8988T (cell line): ENCODE measurements at places on chromosomes 1 and 21.

GRCh38 chr21:41479686-41480085 is 28.3 kb downstream of the TMPRSS2 start:
- no peak for DNase-seq

GRCh38 chr1:96660051-96660450 is 61.5 kb upstream of the PTBP2 start:
- DNase-seq = no peak

- no peak for DNase-seq
These were observed 19.2 kb upstream of the B3GALT5 start for GRCh38 chr21:39593522-39593921.

GRCh38 chr1:201603613-201604232 is 64.8 kb downstream of the NAV1 start:
- no peak for DNase-seq

- no peak for DNase-seq
These were observed 26.1 kb upstream of the FHAD1 start for GRCh38 chr1:15220825-15221431.

- no peak for DNase-seq
These were observed 123.0 kb downstream of the TIAM1 start for GRCh38 chr21:31221043-31221442.

DNA sequence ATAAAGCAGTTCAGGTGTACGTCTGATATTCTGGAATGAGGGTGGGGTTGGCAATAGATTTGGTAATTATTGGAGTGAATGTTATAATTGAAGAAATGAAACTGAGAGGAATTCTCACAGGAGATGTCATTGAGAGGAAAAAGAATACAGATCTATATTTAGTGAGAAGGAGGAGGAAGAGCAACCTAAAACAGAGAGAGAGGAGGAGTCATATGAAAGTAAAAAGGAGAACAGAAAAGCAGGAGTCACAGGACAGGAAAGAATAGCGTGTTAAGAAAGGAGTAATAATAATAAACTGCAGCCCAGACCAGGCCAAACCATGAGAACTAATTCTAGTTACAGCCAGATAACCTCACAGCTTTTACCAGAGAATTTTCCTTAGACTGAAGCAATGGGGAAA is 62.7 kb upstream of the MROH9 start:
- DNase-seq = no peak

DNA sequence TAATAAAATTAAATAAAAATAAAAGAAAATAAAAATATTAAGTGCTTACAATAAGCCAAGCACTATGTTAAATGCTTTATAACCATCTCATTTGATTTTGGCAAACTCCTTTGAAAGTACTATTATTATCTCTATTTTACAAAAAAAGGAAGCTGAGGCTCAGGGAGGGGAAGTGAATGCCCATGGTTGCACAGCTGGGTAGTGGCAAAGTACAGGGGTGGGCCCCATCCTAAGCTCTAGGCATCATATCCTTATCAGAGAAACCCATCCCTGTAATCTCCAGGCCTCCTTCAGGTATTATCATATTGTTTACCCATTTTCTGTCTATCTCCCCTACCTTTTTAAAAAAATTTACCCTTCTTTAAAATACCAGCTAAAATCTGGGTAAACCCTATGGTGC is 2.3 kb upstream of the MED18 start:
- no peak for DNase-seq

DNA sequence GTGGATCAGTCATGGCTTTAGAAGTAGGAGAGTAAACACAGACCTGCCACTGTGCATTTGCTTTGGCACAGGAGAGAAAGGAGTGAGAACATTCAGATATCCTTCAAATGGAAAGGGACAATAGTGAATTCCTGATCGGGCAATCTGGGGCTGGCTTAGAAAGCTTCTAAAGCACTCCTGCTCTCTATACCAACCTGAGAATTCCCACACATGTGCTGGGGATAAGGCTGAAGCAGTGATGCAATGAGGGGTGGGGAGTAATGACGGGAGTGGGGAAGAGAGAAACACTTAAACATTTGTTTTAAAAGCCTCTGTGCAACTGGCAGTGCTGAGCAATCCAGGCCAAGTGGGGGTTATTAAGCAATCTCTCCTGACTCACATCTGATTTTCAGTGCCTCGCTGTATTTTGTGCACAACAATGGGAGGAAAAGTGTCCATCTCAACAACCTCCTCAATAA is 108.8 kb downstream of the KIAA0319L start:
- no peak for DNase-seq

GRCh38 chr21:26732432-26733221 is 112.6 kb downstream of the ADAMTS1 start:
- no peak for DNase-seq
